ENCODE measurements at places on chromosomes 11 and 22.

GRCh38 chr11:73647459-73648100, 1.2 kb downstream of the PLEKHB1 start:
- no peak for DNase-seq

DNA sequence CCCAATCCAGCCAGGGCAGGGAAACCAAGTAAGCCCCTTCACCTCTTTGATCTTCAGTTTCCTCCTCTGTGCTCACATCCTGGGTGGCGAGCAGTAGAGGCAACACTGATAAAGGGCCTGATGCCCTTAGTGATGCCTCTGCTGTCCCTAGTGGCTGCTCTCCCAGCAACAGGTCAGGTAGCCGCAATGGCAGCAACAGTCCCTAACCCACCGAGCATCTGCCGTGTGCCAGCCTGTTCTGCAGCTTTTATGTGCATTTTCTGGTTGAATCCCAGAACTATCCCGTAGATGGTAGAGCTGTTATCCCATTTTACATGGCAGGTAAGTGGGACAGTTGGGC, 5.2 kb downstream of the SCYL1 start:
- DNase-seq = peak; percentile 42

DNA sequence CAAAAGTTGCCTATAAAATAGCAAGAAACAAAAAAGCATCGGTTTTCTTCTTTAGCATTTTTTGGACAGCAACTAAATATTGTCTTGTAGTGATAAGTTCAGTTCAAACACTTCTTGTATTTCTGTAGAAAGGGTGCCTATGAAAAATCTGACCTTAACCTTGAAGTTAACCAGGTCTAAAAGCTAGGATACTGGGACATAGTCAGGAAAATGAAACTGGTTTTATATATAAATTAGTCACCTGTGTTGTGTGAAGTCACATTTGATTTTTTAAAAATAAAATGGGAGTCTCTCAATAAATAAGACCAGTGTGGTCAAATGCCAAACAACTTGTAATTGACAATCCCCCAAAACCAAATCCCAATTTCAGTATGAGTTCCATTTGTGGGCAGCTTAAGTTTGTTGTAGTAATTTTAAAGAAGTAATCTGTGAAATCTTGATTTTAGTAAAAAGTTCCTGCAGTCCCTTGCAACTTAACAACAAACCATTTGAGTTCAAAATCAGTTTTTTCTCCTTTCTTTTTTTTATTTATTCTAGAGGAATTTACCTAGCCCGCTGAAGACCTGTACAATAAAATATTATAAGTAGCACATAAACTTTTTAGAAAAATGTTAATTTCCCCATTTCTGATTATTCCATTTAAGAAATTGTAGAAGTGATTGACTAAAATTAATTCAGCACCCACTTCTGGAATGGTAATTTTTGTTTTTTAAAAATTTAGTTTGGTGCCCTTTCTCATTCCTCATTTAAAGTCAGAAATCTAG, 84.5 kb upstream of the PPARA start:
- DNase-seq = no peak

DNA sequence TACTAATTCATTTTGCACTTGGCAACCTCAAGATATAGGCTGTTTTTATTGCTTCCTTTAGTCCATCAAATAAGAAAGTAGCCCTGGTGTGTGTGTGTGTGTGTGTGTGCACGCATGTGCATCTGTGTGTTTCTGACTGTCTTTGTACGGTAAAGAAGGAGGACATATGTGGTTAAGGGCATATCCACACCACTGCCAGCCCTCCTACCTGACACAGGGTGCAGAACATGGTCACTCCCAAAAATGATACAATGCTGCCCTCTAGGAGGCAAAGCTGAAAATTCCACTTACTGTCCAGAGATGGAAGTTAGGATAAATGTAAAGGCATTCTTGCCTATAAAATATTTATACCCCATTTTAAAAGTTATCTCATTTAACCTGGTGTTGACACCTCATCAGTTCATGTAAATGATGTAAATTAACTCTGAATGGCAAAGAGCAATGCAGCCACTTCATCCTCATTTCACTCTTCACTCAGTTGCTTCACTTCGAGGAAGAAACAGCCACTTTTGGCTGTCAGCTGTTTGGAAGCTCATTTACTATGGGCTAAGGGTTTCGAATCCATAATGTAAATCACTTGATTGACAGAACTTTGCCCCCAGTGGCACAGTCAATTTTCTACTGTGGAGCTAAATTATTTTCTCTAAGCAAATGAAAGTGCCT, 83.1 kb upstream of the MTNR1B start:
- DNase-seq = no peak

- DNase-seq = no peak
Measured at GRCh38 chr11:31768749-31769640, 42.1 kb downstream of the PAX6 start.

DNA sequence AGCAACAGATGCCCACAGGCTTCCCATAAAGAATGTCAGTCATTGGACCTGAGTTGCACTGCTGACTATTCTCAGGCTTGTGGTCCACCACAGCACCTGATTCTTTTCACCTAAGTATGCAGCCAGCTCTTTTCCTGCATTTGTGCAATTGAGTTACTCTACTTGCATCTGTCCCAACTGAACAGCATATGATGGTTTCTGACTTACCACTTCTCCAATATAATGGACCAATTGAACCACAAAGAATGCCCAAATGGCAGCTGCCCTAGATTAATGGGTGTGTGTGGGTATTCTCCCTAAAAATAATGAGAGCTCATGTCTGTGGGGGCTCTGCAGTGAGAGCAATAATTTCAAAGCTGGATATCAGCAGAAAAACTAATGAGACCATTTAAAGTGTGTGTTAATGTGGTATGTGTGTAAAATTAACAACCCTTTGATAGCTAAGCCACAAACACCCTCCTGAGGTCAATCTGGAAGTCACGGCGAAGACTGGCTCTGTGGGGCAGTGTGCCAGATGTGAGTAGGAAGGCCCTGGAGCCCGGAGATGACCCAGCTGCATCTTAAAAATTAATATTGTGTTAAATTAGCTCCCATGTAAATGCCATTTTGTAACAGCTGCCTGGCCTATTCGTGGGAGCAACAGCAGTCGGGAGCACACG, 43.8 kb downstream of the SC5D start:
- DNase-seq = no peak

GRCh38 chr11:66967670-66968425, 7.3 kb upstream of the C11orf86 start:
- no peak for DNase-seq

GRCh38 chr11:68164437-68164836, 43.2 kb upstream of the CHKA start:
- DNase-seq = no peak

DNA sequence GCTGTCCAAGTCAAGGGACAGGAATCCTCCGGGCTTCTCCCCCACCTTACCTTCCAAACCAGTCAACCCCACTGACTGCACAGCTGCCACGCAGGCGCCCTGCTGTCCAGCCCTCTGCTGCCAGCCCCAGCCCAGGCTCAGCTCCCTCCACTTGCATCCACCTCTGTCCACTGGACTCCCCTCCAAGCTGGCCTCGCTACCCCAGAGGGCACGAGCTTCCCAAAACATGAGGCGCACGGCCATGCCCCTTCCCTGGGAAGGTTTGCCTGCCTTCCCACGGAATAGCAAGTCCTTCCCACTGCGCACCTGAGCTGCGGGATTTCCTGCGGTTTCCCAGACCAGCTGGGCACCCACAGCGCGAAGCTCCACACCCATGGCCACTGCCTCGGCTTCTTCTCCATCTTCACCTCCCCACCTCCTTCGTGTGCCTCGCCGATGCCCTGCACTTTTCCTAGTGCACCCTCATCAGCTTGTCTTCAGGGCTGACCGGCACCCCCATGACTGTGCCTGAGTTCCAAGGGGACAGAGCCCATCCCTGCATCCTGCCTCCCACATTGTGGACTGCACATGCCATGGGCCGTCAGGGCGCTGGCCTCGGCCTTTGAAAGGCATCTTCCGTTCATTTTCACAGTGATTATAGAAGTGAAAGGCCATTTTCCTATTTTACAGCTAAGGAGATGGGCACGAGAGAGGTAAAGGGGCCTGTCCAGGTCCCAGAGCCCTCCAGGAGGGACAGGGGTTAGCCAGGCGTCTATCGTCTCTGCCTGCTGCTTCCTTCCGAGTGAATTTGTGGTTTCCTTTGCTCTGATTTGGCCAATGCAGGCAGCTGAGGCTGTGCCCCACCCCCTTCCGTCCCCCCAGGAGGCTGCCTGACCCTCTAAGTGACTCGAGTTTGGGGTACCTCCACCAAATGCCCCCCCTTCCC, 16.4 kb downstream of the IFITM10 start:
- DNase-seq = no peak

- no peak for DNase-seq
Measured at GRCh38 chr22:42315392-42315756, 44.9 kb upstream of the TCF20 start.

DNA sequence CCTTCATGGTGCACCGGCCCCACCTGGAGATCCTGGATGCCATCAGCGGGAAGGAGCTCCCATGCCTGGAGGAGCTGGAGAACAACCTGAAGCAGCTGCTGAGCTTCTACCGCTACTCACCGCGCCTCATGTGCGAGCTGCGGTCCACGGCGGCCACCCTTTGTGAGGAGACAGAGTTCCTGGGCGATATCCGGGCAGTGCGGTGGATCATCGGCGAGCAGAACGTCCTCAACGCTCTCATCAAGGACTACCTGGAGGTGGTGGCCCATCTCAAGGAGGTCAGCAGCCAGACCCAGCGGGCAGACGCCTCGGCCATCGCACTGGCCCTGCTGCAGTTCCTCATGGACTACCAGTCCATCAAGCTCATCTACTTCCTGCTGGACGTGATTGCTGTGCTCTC, 59.2 kb downstream of the SYT13 start:
- no peak for DNase-seq

GRCh38 chr11:96126917-96127595, 203.1 kb upstream of the MTMR2 start:
- no peak for DNase-seq

GRCh38 chr11:77141034-77141433, 13.0 kb downstream of the MYO7A start:
- DNase-seq = no peak

GRCh38 chr22:28231441-28231840, 312.4 kb upstream of the PITPNB start:
- DNase-seq = no peak

GRCh38 chr22:43110927-43111623, 525 bp downstream of the BIK start:
- no peak for DNase-seq

- no peak for DNase-seq
Measured at GRCh38 chr11:77090046-77090372, 12.6 kb upstream of the OMP start.

DNA sequence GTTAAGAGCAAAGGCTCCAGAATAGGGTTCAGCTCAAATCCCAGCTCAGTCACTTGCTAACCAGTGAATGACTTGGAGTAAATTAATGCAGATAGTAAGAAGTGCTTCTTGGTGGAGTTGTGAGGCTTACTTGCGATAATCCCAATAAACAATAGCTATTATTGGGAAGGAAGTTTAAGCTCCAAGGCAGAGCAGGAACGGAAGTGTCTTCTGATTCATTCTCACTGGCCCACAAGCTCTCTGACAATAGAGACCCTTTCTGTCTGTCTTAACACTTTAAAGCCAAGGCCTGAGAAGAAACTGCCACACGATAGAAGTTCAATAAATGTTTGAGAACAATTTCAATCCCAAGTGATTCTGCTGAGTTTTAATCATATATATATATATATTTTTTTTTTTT, 155.4 kb downstream of the DBX1 start:
- no peak for DNase-seq

DNA sequence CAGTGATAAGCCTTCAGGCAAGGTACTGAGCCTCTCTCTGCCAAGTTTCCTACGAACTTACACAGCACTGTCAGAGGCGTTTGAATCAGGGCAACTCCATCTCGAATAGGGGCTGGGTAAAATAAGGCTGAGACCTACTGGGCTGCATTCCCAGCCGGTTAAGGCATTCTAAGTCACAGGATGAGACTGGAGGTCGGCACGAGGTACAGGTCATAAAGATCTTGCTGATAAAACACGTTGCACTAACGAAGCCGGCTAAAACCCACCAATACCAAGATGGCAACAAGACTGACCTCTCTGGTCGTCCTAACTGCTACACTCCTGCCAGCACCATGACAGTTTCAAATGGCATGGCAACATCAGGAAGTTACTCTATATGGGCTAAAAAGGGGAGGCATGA, 20.4 kb upstream of the POGLUT3 start:
- no peak for DNase-seq

GRCh38 chr11:113729456-113729855, 23.3 kb upstream of the TMPRSS5 start:
- DNase-seq = no peak

DNA sequence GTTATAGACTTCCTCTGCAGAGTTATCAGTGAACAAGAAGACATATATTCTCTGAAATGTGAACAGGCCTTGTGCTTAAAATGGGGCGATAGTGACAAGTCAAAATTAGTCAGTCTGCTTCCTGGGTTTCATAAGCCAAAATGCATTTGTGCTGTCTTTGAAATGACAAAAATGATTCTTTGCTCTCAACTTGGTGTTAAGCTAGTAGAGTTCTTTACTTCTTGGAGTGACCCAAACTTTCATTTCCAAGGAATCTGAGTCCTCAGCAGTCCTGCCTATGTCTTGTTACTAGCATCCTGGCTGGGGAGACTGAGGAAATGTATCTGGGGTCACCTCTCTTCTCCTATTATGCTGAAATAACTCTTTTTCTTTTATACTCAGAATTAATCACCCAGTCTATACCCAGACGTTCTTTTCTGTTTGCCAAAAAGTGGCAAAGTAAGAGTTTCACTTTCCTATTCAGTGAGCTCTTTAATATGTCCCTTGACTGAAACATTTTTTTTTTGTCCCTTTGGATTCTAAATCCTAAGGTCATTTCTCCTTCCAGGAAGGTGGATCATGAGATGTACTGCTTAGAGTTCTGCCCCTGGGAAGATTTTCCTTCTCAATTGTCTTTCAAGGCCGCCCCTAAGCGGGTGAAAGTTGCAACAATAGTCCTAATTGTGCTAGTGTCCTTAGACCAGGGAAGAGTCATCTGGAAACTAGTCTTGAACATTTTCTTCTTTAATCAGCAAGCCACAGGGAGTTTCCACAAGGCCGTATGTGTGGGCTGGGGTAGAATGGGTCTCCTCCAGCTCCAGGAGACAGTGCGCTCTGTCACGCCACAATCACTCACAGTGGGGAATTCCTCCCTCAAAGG, 53.0 kb upstream of the RDX start:
- DNase-seq = no peak

DNA sequence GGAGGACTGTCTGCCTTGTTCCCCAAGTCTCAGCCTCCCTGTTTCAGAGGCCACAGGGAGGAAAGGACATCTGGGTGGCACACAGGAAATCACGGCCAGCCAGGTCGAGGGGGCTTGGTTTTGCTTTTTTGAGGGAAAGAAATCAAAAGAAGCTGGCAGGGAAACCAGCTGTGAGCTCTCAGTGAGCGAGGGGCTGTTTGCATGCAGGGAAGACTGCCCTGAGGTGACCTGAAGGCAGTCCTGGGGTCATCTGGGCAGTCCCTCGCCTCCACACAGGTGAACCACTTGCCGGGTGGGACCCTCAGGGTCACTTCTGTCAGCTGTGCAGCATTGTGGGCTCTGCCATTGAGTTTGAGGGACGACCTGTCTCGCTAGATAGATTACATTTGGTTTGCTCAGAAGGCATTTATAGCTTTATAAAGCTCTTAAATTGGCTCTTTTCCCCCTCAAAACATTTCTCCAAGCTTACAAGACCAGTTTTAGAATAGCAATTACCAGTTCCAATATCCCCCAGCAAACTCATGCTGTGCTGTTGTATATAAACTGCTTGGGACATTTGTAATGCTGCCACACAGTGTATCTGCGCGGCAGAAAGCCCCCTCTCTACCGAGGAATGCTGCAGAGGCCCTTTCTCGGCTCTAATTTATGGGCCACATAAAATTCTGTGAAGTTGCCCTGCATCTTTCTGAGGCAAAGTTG, 28.3 kb downstream of the PKNOX2 start:
- no peak for DNase-seq

Measured in hematopoietic multipotent progenitor cell treated with erythropoietin and hydrocortisone succinate and interleukin-3 and kit ligand, for 17 days (in vitro differentiated cells).